Suprapubic skin (tissue), 4 donors: ENCODE measurements at places on chromosomes 12 and 14.

GRCh38 chr12:52924764-52925716, 20.2 kb upstream of the KRT8 start:
- no peak overlapping the region for H3K4me3 ChIP-seq
- H3K27me3 ChIP-seq: no peaks in the 10 kb centered on the region
- no peaks in the 10 kb centered on the region for H3K36me3 ChIP-seq
- H3K4me1 ChIP-seq: peaks cover 12% of the 10 kb centered on the region
- no peak overlapping the region for H3K27ac ChIP-seq
- no peak for DNase-seq

DNA sequence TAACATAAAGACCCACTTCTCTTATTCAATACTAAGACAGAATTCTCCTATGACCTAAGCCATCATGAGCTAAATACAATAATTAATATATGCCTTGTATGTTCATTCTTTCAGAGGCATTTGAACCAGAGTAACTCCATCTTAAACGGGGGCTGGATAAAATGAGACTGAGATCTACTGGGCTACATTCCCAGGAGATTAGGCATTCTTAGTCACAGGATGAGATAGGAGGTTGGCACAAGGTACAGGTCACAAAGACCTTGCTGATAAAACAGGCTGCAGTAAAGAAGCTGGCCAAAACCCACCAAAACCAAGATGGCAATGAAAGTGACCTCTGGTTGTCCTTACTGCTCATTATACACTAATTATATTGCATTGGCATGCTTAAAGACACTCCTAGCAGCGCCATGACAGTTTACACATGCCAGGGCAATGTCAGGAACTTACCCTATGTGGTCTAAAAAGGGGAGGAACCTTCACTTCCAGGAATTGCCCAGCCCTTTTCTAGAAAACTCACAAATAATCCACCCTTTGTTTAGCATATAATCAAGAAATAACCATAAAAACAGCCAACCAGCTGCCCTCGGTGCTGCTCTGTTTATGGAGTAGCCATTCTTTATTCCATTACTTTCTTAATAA, 260.7 kb downstream of the SSPN start:
- no peak for DNase-seq
- H3K4me1 ChIP-seq: no peaks in the 10 kb centered on the region
- H3K27me3 ChIP-seq: no peaks in the 10 kb centered on the region
- H3K4me3 ChIP-seq: no peak overlapping the region
- H3K27ac ChIP-seq: no peak overlapping the region

DNA sequence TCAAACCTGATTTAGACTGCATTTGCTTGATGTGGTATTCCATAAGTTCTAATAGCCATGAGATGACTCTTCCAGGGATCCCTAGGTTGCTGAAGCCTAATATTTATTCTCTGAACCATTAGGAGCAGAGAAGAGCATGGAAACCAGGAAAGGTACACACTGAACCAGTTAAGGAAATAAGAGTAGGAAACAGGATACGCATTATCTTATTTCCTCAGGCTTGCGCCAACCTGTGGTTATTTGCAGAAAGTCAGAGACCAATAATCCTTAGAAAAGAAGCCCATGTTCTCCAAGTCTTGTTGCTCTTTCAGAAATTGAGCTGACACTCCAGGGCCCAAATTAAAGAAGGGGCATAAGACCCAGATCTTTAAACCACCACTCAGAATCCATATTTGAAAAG, 41.8 kb upstream of the SMUG1 start:
- H3K27ac ChIP-seq: no peak overlapping the region
- no peaks in the 10 kb centered on the region for H3K36me3 ChIP-seq
- peaks cover 4% of the 10 kb centered on the region for H3K4me1 ChIP-seq
- no peak for DNase-seq
- no peaks in the 10 kb centered on the region for H3K27me3 ChIP-seq

GRCh38 chr12:80632835-80633234, 74.6 kb upstream of the MYF6 start:
- no peak overlapping the region for H3K27ac ChIP-seq
- H3K4me1 ChIP-seq: no peaks in the 10 kb centered on the region
- H3K36me3 ChIP-seq: no peaks in the 10 kb centered on the region

DNA sequence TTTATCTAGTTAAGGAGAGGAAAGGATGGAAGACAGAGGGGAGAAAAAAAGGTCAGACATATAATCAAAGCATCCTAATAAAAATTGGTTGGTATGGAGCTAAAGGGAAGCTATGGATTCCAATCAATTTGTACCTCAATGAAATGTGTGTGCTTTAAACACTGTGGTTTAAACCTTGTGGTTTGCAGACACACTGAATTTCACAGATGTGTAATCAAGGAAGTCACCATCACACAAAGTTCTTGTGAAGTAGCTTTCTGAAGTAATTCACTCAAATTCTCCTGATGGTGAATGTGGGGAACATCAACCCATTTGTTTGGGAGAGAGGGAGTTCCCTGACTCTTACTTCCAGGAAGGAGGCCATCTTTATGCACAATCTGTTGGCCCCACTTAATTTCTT, 243.3 kb upstream of the KRR1 start:
- no peak for DNase-seq
- no peak overlapping the region for H3K27ac ChIP-seq
- H3K27me3 ChIP-seq: no peaks in the 10 kb centered on the region
- H3K4me1 ChIP-seq: no peaks in the 10 kb centered on the region
- H3K4me3 ChIP-seq: no peak overlapping the region
